ENCODE measurements at places on chromosomes 13 and 19.

DNA sequence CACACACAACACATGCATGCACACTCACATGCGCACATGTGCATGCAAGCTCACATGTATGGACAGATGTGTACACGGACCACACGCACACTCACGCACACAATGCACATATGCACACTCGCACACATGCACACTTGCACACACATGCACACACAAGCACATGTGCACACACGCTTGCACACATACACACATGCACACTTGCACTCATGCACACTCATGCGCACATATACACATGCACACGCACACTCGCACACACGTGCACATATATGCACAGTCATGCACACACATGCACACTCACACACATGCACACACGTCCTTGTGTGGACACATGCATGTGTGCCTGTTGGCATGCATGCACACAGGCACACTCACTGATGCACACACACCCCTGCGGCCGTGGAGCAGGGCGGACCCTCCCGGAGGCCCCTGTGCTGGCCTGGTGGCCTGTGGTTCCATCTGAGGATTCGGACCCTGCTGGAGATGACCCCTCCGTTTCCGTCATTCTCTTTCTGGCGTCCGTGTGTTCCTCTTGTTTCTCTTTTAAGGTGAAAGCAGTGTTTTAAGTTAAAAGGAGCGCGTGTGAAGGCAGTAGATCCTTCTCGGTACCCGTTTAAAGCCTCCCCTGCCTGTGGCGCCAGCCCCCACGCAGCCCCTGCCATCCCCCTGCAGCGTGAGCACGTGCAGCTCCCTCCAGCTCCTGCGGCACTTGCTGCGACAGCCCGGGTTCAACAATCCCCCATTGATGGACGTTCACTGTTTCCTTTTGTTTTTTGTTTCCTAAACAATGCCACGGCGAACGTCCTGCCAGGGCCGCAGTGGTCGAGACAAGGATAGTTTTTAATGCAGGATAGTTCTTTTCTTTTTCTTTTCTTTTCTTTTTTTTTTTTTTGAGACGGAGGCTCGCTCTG is 5.6 kb downstream of the NDUFS7 start:
- no peak for DNase-seq

- no peak for DNase-seq
Measured at GRCh38 chr13:27273658-27274425, 3.2 kb downstream of the RASL11A start.

- no peak for DNase-seq
Measured at GRCh38 chr13:48585456-48585840, 52.6 kb upstream of the RCBTB2 start.

DNA sequence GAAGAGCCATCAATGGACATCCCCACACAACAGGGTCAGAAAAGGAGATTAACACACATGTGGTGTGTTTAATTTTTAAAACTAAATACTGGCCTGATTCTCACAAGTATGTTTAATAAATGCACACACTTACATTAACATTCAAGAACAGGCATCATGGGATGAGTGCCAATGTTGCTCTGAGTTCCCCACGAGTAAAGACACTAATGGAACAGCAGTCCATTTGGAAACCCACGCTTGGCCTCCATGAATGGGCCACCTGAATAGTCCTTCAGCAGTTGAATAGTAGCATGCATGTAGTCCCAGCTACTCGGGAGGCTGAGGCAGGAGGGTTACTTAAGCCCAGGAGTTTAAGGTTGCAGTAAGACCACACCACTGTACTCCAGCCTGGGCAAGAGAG is 195.2 kb upstream of the IPO5 start:
- no peak for DNase-seq

GRCh38 chr13:61170856-61171255 is 244.8 kb downstream of the PCDH20 start:
- no peak for DNase-seq

GRCh38 chr19:31413353-31413752 is 64.1 kb upstream of the TSHZ3 start:
- DNase-seq: no peak

- DNase-seq: no peak
Measured at GRCh38 chr13:108621462-108621861, 7.9 kb upstream of the MYO16 start.

GRCh38 chr19:18173572-18174288 is at the start of gene IFI30:
IFI30 (plus strand) TSS chr19:18173813; CDS start chr19:18173842, 29 bp downstream.
- no peak for DNase-seq

GRCh38 chr13:72109863-72110262 is 242.9 kb upstream of the DACH1 start:
- DNase-seq: no peak

DNA sequence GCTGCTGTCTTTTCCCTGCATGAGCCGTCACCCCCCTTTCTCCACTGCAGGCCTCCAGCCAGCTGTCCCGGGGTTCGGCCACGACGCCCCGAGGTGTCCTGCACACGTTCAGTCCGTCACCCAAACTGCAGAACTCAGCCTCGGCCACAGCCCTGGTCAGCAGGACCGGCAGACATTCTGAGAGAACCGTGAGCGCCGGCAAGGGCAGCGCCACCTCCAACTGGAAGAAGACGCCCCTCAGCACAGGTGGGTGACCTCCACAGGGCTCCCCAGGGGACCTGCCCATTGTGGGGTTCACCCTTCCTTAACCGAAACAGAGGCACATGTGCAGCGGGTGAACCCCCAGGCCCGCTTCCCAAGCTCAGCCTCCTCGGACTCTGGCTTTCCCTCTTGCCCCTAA is 13.1 kb downstream of the TSSK6 start:
- no peak for DNase-seq

DNA sequence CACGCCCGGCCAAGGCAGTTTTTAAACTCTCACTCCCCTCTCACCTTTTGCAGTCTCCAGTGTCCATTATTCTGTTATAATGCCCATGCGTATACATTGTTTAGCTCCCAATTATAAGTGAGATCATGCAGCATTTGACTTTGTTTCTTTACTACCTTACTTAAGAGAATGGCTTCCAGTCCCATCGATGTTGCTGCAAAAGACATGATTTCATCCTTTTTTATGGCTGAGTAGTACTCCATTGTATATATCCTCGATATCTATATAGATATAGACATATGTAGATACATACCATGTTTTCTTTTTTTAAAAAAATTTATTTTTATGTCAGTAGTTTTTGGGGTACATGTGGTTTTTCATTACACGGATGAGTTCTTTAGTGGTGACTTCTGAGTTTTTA is 8.4 kb downstream of the OR7D2 start:
- no peak for DNase-seq
